ENCODE measurements at places on chromosomes 5 and 9.

DNA sequence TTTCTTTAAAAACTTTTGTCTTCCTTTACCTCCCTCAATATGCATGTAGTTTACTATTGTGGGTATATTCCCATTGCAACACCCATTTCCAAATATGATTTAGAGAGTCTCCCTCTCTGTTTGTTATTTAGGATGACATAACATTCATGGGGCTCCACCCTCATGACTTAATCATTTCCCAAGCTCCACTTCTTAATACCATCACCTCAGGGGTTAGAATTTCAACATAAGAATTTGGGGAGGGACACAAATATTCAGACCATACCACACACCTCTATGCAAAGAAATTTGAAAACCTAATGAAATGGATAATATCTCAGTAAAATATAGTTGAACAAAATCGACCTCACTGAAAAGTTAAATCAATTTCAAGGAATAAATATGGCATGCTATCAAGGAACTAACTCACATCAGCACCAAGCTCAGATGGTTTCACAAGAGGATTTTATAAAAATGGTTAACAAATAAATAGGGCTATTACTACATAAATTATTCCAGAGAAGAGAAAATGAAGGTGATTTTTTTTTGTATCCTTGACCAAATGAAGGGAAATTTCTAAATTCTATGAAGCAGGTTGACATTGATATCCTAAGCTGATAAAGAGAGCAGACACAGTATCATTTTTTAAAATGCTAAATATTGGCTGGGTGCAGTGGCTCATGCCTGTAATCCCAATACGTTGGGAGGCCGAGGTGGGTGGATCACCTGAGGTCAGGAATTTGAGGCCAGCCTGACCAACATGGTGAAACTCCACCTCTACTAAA is 20.2 kb upstream of the UBTD2 start:
- DNase-seq, result peak; percentile 68

GRCh38 chr9:130313103-130313858 is 47.7 kb downstream of the HMCN2 start:
- peak; percentile 14 for DNase-seq

GRCh38 chr5:38608874-38609273 is 52.4 kb upstream of the LIFR start:
- DNase-seq, result no peak

DNA sequence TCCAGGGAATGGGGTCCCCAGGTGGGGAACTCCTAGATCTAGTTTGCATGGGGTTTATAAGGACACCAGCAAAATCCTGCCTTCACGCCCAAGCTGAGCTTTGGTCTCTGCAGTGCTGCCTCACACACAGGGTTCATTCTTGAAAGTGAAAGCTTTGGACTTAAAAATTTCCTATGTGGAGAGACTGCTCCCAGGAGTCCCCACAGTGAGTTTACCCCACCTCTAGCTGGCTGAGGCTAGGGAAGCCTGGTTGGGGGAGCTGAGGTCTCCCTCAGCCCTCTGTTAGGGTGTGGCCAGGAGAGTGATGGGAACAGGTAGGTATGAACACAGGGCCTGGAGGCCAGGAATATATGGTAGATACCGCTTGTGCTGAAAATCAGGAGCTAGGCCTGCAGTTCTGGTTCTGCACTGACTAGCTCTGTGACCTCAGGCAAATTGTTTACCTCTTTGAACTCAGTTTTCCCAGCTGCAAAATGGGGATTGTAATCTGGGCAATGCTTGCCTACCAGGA is 41.5 kb upstream of the LARP1 start:
- peak; percentile 8 for DNase-seq

- no peak for DNase-seq
These were observed 268.4 kb downstream of the FAM170A start for GRCh38 chr5:119897537-119898370.

DNA sequence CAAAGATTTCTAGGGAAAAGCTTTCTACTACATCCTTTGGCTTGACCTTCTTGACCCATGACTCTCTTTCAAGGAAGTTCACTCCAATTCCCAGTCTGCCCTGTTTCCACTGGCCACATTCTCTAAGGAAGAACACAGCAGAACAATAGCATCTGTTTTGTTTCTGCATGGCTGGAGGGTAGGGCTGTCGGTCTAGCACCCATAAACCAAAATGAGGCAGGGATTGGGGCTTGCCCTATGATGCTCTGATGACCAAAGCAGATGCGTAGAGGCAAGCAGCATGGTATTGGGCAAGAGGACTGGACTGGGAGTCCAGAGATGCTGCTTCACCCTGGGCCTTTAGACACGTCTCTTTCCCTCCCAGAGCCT is 24.1 kb downstream of the GOLGA2 start:
- DNase-seq, result no peak

GRCh38 chr5:117220730-117221129 is 646.1 kb upstream of the SEMA6A start:
- no peak for DNase-seq

- peak; percentile 42 for DNase-seq
These were observed 285.4 kb downstream of the TMEM232 start for GRCh38 chr5:110441035-110441434.

DNA sequence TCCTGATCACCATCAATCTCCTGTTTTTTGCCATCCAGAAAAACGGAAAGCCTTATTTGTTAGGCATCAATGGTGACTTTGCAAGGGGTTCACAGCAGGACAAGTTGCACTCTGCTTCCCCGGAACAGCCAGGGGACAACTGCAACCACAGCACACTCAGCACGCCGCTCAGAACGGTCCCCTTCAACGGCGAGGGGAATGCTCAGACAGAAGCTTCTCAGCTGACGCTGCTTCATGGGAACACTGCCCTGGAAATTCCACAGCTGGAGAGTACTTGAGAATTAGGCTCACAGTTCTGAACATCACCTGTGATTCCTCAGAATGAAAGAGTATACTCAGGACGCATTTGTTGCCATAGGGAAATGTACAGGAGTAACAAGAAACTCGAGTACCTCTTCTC is 40.1 kb upstream of the PLPP6 start:
- no peak for DNase-seq

DNA sequence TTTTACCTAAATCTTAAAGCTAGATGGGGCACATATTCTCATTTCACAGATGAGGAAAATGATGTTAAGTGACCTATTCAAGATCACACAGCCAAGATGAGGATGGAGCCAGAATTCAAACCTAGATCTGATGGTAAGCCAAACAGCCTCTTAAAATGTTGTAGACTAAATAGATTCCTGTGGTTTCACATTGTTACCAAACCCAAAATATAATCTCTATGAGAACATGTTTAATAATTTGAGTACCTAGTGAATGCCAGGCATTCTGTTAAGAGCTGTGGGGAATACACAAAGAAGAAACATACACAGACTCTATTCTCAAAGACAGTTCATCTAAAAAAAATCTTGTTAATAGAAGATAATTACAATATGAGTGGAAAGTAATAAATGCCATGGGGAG is 25.2 kb downstream of the HOMER1 start:
- no peak for DNase-seq

DNA sequence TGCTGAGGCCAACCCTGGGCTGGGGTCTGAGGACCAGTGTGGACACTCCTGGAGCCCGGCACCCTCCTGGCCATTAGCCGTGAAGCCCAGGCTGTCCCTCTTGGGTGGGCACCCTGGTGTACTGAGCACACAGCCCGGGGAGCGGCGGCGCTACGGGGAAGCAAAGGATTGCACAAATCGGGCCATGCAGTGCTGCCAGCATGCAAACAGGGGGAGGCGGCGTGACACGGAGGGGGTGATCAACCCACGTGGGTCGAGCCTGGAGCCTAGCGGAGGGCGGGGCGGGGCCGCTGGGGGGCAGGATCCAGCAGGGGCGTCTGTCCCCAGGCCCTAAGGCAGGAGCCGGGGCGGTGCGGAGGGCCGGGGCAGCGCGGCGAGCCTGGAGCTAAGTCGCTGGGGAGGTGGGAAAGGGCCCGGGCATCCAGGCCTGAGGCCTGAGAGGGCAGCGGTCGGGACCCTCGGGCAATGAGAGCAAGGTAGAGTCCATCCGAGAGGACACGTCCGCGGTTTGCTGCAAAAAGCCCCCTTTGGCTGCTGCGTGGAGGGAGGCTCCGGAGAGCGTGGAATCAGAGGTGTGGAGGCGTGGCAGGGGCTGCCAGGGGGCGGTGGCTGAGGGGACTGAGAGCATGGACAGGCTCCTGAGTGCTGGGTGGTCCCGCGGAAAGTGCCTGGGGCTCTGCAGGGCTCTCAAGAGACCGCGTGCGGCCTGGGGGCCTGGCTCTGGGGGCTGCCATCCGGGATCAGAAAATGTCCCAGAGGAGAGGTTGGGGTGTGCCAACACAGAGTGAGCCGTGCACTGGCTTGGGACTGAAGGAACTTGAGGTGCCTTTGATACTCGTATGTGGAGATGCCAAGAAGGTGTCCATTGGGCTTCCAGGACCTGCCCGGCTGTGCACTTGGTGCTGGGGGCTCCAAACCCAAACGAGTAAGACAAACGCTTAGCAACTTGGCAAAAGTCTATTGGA is 94.2 kb downstream of the BARX1 start:
- no peak for DNase-seq

DNA sequence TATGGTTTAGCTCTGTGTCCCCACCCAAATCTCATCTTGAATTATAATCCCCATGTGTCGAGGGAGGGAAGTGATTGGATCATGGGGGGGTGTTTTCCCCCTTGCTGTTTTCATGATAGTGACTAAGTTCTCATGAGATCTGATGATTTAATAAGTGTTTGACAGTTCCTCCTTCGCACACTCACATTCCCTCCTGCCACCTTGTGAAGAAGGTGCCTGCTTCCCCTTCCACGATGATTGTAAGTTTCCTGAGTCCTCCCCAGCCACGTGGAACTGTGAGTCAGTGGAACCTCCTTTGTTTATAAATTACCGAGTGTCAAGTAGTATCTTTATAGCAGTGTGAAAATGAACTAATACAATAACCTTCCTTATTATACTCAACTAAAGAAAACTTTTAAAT is 24.3 kb upstream of the TEX10 start:
- no peak for DNase-seq

DNA sequence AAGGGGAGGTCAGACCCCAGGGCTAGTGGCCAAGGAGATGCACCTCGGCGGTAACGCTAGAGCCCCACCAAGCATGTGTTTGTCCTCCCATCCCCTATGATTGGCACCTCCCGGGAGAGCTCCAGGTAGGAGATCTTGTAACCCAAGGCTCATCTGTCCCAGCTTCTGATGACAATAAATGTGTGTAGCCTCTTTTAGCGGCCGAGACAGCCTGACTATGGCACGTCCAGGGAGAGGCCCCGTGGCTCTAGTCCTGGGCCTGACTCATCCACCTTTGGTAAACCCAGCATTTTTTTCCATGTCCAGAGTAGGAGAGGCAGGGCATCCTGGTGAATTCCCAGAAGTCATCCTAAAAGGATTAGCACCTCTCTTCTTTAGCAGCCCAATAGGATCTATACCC is 39.2 kb downstream of the IRF1 start:
- DNase-seq, result no peak

- no peak for DNase-seq
These were observed 70.0 kb downstream of the SHB start for GRCh38 chr9:37998881-37999587.

- no peak for DNase-seq
These were observed 26.3 kb downstream of the SLC6A3 start for GRCh38 chr5:1418921-1419280.

DNA sequence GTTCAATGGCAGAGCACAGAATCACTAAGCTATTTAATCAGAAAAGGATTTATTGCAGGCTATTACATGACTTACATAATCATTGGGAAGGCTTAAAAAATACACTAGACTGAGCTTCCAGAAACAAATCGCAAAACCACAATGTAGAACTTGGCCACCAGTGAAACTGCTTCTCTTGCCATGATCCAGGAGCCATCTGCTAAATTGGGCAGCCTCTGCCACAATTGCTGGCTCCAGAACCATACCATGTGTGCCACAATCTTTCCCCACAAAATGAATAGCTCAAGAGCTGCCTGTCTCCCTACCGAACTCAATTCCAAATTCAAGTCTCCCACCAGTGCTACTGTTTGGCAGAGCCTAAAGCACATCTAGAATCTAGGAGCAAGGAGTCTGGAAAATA is 9.8 kb upstream of the ERAP1 start:
- no peak for DNase-seq

GRCh38 chr9:105401651-105402050 is 46.2 kb upstream of the FSD1L start:
- DNase-seq, result no peak

DNA sequence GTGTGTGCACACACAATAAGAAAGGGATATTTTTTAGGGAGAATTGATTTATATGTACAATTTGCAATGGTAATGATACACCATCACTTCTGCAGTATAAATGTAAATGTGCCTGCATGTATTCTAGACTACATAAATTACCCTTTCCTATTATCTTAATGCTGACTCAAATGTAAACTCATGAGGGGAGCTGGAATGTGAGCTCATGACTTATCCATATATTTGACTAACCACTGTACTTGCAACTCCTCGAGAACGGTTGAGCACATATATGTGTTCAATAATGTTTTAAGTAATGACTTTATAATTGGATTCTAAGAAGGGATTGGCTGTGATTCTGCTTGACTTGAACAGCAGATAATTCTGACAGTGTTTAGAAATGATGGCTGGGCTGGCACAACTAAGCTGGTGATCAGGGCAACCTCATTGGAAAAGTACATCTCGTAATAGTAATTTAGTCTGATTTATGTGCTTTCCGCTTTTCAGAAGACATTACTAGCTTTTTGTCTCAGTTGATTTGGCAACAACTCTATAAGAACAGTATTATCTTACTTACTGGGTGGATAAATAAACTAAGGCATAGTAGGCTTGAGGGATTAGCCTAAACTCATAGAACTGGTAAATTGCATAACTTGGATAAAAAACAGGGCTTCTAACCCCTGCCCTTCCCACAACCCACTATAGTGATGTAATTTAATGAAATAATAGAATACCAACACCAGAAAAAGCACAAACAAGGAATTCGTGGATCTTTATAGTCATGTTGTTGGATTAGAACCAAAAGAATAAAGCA is 130.2 kb upstream of the SPEF2 start:
- no peak for DNase-seq

- DNase-seq, result no peak
These were observed 99.3 kb downstream of the FOCAD start for GRCh38 chr9:20783057-20784038.

DNA sequence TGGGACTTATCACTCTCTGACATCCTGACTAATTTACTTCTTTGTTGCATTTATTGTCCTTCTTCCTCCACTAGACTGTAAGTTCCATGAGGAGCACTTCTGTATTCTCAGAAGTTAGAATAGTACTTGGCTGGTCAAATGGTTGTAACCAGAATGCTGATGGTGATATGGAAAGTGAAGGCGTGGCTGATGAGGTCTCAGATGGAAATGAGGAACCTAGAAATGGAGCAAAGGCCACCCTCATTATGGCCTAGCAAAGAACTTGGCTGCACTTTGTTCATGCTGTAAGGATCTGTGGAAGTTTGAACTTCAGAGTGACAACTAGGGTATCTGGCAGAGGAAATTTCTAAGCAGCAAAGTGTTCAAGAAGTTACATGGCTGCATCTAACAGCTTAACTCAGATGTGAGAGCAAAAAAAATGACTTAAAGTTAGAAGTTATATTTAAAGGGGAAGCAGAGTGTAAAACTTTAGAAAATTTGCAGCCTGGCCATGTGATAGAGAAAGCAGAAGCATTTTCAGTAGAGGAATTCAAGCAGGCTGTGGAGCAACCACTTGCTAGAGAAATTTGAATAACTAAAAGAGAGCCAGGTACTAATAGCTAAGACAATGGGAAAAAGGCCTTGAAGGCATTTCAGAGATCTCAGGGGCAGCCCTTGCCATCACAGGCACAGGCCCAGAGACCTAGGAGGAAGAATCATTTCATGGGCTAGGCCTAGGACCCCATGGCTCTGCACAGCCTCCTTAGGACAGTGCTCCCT is 14.9 kb upstream of the SLC22A5 start:
- no peak for DNase-seq

GRCh38 chr9:102518324-102518723 is 476.8 kb upstream of the CYLC2 start:
- no peak for DNase-seq

GRCh38 chr9:130183133-130183762 is 11.0 kb downstream of the NCS1 start:
- DNase-seq, result peak; percentile 55
